ENCODE measurements at places on chromosomes 6 and 20.

DNA sequence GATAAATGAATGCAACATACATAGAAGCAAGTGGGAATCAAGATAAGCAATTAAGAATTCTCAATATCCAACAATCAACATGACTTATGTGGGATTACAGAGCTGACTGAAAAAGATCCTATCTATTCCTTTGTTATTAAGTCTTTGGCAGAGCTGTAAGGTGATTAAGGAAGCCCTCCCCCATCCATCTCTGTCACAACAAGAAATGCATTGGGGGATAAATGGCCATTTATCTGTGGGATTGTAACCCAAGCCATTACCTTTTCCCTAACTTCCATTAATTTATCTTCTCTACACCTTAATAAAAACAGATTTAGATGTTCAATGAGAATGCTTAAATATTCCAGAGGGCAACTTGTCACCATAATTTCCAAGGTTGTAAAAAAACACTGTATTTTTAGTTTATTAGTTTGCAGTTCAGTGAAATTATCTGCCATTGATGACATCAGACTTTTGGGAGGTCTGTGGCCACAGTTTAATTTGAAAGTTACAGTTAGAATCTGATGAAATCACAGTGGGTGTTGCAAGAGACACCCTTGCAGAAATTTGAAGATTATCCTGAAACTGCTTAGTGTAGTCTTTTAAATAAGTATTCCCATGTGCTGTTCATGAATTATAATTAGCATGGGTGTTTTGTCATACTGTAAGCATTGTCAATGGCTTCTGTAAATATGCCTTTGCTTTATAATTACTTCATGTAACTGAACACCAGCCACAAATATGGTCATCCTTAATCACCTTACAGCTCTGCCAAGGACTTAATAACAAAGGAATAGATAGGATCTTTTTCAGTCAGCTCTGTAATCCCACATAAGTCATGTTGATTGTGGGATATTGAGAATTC, 49.4 kb upstream of the FYN start:
- no peak for DNase-seq

DNA sequence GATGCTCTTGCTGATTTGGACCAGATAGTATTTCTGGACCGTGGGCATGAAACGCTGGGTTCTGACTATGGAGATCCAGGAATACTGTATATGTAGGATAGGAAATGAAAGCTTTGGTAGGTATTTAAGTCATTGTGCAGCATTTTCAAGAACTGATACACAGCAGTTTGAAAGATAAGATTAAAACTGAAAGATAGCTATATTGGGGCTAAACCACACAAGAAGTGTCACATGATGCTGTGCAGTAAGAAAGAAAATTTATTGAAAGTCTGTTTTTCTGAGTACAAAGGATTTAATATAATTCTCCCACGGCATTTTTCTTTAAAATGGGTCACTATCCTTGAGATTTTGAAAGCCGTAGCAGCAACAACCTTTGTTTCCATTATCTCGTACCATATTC, 305 bp downstream of the IL17A start:
- DNase-seq, result no peak

DNA sequence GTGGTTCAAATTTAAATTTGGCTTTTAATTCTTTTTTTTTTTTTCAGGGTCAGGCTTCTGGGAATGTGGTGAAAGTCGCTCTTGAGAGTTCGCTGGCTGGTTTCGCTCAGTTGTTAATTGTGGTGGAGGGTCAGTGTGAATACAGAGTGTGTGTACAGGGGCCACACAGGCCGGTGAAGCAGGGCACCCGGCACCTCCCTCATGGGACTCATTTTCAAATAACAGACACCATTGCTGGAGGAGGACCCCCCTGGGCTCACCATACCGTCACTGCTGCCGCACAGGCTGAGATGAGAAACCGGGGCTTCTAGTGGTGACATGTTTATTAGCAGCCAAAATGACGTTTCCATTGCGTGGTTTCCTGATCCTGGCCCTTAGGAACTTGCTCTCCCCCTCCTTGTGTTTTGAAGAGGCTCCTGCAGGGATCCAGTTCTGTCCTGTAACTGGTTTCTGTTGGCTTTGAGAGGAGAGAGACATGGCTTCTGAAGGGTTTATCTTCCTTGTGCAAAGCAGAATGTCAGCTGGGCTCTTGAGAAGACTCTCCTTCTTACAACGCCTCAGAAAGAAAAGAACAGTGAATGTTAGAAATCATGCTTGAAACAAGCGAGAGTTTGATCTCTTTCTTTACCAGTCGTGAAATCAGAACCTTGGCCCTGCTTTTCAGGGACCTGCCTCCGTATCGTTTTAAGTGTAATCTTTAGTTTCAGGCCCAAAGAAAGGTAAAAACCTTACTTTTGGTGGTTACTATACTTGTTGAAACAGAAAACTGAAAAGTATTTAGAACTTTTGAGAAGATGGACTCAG, 37.8 kb downstream of the DUSP22 start:
- DNase-seq, result no peak

GRCh38 chr6:105921781-105922180, 164.4 kb upstream of the PRDM1 start:
- no peak for DNase-seq

DNA sequence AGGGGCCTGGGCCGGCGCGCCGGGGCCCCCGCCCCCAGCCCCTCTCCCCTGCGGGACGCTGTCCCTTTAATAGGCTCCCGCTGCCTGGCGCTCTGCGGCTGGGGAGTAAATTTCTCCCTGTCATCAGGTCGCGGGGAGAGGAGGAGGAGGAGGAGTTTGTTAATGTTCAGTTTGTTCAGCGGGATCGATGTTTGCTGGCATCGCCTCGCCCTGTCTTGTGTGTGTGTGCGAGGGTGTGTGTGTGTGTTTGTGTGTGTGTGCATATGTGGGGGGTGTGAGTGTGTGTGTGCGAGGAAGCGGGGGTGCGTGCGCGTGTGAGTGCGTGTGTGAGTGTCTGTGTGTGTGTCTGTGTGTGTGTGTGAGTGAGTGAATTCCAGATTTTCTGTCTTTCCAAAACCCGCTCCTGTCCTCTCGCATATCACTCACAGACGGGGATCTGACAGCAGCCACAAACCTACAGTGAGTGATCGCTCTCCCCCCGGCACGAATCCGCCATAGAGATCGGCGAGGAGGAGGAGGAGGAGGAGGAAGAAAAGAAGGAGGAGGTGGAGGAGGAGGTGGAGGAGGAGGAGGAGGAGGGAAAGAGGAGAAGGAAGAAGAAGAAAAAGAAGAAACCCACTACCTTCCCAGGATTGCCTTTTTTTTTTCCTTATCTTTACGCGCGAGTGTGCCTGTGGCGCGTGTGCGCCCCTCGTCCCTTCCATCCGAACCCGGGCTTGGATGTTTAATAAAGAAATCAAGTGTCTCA, at the start of gene TSHZ2:
Gene TSHZ2, plus strand, starts transcription at position 169 of the 748 bp plus-strand sequence. CDS start 936 bp downstream, outside the sequence.
- no peak for DNase-seq

GRCh38 chr20:50721881-50722281, 9.5 kb upstream of the PARD6B start:
- DNase-seq, result no peak

GRCh38 chr6:103720393-103720792, 1139.3 kb downstream of the HACE1 start:
- DNase-seq, result no peak

GRCh38 chr6:15313367-15313766, 67.5 kb downstream of the JARID2 start:
- DNase-seq, result no peak

- DNase-seq, result peak; percentile 11
These were observed 38.9 kb upstream of the PMEPA1 start for GRCh38 chr20:57748601-57749130.

DNA sequence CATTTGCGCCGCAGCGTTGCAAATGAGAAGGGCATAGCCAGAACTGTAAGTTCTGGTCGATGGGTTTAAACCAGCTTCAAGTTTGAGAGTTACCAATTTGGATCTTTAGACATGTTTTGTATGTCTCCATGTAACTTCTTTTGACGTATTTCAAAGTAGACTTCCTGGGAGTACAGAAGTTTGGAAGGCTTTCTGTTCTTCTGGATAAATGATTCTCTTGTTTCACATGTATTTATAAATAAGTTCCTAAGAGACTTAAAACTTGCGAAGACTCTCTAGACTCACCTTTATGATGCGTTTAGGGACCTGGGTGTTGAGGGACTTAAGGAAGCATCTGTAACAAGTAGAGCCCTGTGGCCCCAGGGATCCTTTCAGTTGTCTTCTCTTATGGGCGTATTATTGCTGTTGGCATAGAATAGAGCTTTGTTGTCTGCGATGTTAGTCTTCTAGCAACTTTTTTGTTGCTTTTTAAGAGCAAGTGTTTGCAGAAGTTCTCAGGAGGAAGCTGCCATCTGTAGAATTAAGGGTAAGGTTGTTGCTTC, 1.3 kb downstream of the CDYL start:
- no peak for DNase-seq
